ENCODE measurements at places on chromosomes 13 and 19.

- DNase-seq = no peak
These were observed 25.7 kb downstream of the CEBPG start for GRCh38 chr19:33399081-33399744.

DNA sequence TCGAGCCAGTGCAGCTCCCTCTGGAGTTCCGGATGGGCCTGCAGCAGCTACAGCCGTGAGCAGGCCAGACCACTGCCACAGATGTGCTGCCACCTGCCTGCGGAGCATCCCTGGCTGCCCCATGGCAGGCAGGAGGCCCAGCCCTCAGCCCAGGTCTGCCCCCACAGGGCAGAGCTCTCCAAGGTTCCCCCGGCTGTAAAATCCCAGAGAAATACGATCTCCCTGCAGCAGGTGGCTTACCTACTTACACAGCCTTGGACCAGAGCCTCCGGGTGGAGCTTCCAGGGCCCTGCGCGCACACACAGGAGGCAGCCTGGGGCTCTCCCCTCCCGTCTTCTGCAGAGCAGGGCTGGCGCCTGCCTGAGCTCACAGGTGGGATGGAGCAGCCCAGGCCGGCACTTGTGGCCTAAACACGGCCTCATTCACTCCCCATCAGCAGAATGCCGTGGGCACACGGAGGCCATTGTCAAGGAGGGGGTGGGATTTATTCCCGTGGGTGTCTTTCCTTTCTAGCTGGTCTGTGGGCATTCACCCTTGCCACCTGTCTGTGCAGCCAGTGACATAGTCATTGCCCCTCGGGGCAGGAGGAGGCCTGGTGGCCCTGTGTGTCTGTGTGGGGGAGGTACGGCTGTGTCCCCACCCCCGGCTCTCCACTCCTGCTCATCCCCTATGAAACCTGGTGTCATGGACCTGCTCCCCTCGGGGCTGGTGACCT lies 118.0 kb downstream of the KDM4B start:
- no peak for DNase-seq

DNA sequence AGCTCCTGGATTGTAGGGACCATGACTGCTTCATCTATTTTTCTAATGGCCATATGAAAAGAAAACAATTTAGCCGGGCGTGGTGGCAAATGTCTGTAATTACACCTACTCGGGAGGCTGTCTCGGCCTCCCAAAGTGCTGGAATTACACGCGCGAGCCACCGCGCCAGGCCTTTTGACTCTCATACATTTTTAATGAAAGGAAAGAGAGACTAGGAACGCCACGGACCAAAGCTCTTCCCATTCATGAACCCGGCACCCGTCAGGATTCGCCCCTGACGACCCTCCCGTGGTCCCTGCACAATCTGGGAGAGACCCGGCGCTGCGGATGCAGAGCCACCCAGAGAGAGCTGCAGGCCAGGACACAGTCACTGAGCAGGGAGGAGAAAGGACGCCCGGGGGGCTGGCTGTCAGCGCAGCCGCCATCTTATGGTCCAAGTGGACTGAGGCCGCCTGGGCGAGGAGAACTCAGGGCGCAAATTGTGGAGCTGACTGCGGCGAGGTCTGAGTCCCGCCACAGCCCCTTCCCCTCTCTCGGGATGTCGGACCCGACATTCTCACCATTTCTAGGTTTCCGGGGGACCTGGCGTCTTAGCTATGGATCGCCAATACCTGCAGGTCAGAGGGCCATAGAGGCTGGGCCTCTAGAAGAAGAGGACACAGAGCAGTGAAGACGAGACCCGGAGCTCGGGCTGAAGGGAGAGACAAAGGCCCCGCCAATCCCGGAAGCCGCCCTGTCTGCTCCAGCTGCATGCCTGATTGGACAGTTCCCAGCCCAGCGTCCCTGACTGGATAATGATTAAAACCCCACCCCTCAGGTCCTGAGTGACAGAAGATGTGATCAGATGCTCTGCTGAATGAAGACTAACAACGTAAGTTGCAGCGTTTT lies at the start of gene ZNF681:
ZNF681 (minus strand) TSS at position 705 of the 888 bp plus-strand sequence; CDS start at position 563, 142 bp downstream.
- DNase-seq = peak; percentile 91

GRCh38 chr13:44135566-44135965 lies 238.1 kb upstream of the SERP2 start:
- no peak for DNase-seq

- no peak for DNase-seq
These were observed 448.4 kb upstream of the SLC10A2 start for GRCh38 chr13:103514619-103515018.

DNA sequence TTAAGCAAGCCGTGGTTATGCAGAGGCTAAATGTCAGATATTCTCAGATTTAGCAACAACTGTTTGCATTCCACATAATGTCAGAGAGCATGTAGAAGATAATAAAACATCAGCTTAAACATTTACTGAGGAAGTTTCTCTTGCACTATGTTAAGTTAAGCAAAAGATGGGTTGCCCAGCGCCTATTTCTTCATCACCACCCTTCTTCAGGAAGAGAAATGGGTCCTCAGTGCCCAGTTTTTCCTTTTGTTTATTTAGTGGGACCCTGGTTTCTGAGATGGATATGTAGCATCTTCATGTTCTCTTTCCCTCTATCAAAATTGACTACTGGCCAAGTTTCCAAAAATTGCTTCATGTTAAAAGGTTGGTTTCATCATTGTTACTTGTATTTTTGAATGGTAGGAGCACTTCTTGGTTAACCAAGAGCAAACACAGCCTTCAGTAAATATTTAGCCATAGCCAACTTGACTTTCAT lies 356.8 kb downstream of the RFC3 start:
- no peak for DNase-seq

DNA sequence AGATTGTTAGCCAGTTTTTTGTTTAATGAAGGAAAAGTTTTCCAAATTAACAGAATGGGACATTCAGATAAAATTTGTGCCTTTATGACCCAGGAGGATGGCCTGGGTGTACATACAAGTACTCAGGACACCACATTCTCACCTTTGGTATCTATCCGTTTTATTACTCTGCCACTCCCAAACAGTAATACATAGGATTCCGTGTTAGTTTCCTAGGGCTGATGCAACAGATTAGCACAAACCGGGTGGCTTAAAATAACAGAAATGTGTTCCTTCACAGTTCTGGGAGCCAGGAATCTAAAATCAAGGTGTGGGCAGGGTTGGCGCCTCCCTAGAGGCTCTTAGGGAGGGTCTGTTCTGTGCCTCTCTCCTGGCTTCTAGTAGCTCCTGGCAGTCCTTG lies 129.9 kb downstream of the GGACT start:
- DNase-seq = no peak

DNA sequence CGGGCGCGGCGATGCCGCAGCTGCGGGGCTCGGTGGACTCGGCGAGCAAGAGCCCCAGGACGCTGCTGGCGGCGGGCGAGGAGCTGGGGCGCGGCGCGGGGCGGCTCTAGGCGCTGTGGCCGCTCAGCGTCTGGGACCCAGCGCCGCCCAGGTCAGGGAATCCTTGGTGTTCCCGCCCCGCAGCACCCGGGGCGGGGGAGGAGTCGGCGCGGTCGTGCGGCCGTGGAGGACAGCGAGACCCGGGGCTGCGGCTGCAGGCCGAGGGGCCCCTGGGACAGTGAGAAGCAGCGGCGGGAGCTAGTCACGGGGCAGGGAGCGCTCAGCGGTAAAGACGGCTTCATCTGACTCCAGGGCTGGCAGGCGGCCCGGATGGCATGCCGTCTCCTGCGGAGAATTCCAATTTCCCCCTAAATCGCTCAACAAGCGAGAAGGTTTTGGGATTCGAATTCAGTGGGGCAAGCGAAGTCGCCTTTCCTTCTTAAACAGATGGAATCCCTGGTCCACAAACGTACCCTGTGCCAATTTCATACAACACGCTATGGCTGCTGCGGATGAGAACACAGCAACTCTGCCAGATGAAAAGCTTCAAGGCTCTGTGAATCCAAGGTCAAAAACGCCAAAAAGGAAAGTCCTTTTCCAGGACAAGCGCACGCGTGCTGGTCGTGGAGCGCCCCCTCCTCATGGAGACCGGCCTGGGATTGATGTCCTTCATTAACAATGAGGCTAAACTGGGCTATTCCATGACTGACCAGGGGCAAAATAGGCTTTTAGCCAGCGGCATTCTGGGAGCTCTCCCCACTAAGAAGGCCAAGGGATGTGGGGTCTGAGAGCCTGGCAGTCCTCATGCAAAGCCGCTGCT lies 4.2 kb upstream of the ZSCAN4 start:
- DNase-seq = no peak

GRCh38 chr19:15170345-15170744 lies 30.4 kb downstream of the NOTCH3 start:
- no peak for DNase-seq

- DNase-seq = no peak
These were observed 50.4 kb downstream of the ATP8A2 start for GRCh38 chr13:25422153-25422552.

Data from cerebellar nuclear complex (tissue), 1 donor.